HFF-Myc (cell line): ENCODE measurements at places on chromosomes 1 and 21.

DNA sequence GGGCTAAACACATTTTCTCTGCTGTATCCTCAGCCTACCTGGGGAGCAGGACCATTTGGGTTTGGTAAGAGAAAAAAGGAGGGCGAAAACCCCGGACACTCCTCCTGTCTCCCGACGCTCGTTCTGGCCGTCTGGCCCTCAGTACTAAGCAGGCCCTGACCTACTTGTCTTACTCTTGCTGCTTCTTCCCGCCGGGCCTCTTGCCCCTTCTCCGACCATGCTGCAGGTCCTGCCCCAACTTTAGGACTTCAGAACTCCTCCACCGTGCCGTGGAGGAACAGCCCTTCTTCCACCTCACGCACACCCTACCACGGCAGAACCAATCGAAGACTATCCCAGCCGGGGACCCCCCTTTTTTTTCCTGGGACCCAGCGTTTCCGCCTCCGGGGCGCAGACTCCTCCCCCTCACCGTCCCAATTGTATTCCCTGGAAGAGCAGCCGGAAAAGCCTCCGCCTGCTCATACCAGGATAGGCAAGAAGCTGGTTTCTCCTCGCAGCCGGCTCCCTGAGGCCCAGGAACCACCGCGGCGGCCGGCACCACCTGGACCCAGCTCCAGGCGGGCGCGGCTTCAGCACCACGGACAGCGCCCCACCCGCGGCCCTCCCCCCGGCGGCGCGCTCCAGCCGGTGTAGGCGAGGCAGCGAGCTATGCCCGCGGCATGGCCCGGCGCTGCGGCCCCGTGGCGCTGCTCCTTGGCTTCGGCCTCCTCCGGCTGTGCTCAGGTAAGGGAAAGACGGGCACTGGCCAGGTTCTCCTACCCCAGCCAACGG is at the start of gene CHRNB2:
Gene CHRNB2, plus strand, starts transcription at position 393 of the 771 bp plus-strand sequence. Its CDS starts 267 bp downstream, at position 660.
- no peak for DNase-seq

GRCh38 chr1:17976854-17977253 is 130.7 kb upstream of the IGSF21 start:
- DNase-seq = no peak

- DNase-seq = no peak
These were observed 39.2 kb upstream of the POU3F1 start for GRCh38 chr1:38085666-38086330.

- no peak for DNase-seq
These were observed 348.2 kb upstream of the DUSP10 start for GRCh38 chr1:222090103-222090502.

GRCh38 chr1:48681476-48682305 is 95.0 kb downstream of the BEND5 start:
- DNase-seq = no peak

DNA sequence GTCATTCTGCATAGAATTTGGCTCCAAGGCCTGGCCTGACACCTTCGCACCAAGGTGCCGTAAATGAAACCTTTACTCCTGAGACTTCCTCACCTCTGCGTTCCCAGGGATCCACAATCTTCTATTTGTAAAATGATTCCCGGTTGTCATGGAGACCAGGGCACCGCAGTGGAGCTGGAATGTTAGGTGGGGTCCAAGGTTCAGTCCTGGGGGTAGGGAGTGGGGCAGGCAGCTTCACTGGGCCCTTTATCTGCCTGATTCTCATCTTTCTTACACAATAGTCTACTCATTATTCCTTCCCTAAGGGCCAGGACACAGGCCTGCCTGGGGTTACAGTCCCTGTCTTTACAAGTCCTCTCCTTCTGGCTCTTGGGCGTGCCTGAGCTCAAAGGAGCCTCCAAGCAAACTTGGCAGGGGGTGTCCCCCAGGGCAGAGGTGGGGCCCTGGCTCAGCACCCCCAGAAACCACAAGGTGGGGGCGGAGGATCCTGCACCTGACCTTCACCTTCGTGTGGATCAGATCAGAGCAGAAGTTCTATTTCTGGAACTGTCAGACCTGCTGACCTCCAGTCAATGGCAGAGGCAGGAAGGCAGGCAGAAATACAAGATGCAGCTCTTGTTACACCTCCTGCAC is 51.1 kb downstream of the RIPK4 start:
- no peak for DNase-seq

DNA sequence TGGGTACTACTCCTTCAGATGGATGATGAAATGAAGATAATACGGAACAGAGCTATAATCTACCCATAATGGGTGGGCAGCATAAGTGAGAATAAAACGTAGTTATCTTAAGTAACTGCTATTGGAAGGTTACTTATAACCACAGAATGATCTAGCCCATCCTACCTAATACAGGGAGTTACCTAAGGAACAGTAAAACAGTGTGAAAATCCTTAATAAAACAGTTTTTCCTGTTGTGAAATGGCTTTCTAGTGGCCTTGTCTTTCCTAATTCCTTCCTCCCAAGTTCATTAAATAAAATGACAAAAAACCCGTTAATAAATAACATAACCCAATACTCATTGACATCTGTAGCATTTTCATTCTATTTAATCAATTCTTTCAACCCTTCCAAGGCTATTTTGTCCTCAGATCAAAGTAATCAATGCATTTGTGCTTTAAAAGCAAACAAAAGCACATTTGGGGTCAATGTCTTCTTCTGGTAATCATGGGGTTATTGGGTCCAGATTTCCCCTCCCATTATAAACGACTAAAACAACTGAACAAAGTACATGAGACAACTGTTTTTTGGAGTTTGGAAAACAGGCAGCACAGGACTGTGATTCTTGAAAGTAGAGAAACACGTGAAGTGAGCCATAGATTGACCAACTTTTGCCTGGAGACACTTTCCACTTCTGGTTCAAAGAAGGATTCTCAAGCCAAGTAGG is 42.0 kb downstream of the PAPPA2 start:
- no peak for DNase-seq

DNA sequence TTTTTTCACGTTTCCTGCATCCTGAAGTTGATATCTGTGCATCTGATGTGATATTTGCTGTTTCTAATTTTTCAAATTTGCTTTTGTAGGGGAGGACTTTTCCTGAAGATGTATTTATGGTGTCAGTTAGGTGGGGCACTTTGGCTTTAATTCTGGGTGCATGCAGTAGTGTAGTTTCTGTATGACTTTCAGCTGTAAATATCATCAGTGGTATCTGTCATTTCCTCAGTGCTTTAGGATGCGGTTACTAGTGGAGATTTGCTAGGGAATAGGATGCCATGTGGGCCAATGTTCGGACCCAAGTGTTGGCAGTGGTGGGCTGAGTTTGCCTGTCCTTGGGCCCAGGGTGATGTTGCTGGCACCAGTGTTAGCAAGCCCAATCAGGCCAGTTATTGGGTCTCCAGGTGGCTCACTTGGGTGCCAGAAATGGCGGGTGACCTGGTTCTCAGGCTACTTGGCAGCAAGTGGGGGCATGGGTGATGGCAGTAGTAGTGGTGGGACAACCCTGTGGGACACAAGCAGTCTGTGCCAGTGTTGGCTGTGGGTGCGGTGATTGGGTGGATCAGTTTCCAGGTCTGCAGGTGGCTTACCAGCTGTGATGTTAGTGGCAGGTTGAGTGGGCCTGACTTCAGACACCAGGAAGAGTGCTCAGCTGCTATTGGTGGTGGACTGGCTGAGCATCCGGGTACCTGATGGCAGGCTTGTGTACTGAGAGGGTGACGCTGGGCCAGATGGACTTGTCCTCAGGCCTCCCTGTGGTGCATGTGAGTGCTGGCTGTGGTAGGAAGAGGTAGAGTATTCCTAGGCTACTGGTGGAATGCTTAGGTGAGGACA is 24.4 kb downstream of the CD55 start:
- DNase-seq = no peak
